ENCODE measurements at places on chromosomes 1 and 21.

- no peak for DNase-seq
These were observed 463.3 kb upstream of the BRINP3 start for GRCh38 chr1:190940951-190941350.

- no peak for DNase-seq
These were observed 13.0 kb downstream of the RD3 start for GRCh38 chr1:211478801-211479578.

DNA sequence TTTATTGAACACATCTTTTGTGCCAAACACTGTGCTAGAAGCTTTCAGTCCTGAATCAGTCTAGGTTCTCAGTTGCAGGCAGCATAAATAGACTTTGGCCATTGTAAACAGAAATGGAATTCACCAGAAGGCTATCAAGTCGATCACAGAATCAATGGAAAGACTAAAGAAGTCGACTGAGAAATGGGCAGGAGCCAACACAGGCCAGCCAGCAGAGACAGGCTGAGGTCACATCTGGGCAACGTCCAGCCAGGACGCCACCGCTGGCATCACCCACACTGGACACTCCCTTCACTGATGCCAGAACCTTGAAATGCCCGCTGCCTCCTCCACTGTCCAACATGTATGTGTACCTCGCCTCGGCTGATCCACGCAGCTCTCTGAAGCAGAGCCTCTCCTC lies 5.5 kb upstream of the CNTN2 start:
- no peak for DNase-seq

- DNase-seq = no peak
These were observed 71.6 kb upstream of the TRAPPC10 start for GRCh38 chr21:43940329-43941050.

DNA sequence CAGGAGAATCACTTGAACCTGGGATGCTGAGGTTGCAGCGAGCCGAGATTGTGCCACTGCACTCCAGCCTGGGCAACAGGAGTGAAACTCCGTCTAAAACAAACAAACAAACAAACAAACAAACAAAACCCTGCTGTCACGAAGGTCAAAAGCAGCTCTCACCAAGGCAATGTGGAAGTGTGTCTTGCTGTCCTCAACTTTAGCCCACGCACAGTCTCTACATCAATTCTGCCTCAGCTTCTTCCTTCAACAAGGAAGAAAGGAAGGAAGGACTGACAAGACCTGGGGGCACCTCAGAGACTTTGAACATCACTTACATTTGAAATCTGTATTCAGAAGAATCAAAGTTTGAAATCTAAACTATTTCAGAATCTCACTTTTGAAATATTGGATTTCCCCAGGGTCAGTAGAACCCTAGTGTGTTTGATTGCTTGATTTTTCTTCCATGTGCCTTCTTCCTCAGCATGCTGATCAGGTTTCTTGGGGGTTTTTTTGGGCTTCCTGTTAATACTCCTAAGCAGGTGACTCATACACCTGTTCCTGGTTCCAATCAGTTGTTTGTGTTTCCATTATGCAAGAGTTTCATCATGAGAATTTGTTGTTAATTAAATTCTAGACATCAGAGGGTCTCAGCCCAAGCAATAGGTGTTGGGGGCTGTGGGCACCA lies 6.5 kb upstream of the CSTB start:
- no peak for DNase-seq
